ENCODE measurements at places on chromosomes 7 and 10. TPM values are rescaled to one million over a fixed set of nuclear protein-coding genes. Genes with fewer than 3 reads are reported as not detected.

Gene NME8
- polyA plus RNA-seq, result not detected

Gene SFRP5
- not detected for polyA plus RNA-seq

Gene SFTPA1
- not detected for polyA plus RNA-seq

Gene PDGFA
- 4.7 TPM for polyA plus RNA-seq

Gene PNLIPRP1
- polyA plus RNA-seq, result not detected

Gene PLPP4
- polyA plus RNA-seq, result 32.1 TPM

Gene ACHE
- not detected for polyA plus RNA-seq

Gene NKX2-3
- polyA plus RNA-seq, result not detected

Gene TMEM213
- not detected for polyA plus RNA-seq

Gene SPDYE2B
- polyA plus RNA-seq, result 0.20 TPM

Data from GM23248 (cell line).